CD4-positive, alpha-beta T cell treated with Interleukin-17A for 4 hours (primary cell): ENCODE measurements at places on chromosomes 3 and 15.

DNA sequence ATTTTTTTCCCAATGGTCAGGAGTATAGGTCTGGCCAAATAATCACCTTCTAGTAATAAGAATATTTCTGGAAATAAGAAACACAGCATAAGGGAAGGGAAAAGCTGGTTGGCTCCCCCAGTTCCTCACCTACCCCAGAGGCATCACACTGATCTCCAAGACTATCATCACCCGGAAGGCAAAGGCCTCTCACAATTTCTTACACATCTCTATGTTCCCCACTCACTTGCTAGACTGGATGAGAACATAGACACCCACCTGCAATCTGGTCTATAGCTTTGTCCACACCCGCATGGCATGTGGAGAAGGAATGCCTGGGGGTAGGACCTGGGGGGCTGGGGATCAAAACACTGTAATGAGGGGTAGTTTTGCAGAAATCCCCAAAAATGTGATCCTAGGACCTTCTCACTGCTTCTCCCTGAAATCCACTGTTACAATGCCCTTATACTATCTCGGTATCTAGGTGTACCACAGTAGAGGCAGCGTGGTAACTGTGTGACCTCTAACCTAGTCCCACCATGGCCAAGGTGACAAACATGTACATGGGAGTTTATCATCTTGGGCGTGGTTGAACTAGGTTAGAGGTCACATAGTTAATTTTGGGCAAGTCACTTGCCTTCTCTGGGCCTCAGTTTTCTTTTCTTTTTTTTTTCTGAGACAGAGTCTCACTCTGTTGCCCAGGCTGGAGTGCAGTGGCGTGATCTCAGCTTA, 29.5 kb upstream of the NRROS start:
- peak; percentile 21 for DNase-seq

- no peak for DNase-seq
These were observed 29.5 kb upstream of the USP3 start for GRCh38 chr15:63474810-63475316.

DNA sequence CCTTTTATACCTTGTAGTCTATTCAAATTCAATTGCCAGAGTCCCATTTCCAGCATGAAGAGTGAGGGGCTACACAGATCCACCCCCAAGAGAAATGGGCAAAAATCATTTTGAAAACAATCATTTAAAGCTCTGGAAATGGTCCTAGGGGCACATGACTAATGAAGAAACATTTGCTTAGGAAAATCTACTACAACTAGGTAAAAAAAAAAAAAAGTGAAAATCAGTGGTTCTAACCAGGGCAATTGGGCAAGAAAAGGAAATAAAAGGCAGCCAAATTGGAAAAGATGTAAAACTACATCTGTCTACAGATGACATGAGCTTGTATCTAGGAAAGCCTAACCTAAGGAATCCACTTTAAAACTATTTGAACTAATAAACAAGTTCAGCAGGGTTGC, 9.4 kb downstream of the IMPG2 start:
- no peak for DNase-seq

DNA sequence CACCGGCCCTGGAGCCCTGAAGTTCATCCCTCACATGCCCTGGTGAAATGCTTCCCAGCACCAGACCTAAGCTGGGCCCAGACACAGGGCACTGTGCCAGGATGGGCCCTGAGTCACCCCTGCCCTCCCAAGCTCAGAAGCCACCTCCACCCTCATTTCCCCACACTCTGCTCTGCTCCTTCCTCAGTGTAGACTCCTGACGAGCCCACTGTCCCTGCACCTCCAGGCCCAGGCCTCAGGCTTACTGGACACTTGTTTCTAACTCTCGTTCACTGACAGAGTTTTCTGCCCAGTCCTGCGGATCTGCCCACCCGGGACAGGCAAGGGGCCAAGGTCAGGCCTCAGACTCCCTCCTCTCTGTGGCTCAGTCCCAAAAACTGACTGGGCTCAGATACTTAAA, 112.6 kb upstream of the RNF7 start:
- no peak for DNase-seq

DNA sequence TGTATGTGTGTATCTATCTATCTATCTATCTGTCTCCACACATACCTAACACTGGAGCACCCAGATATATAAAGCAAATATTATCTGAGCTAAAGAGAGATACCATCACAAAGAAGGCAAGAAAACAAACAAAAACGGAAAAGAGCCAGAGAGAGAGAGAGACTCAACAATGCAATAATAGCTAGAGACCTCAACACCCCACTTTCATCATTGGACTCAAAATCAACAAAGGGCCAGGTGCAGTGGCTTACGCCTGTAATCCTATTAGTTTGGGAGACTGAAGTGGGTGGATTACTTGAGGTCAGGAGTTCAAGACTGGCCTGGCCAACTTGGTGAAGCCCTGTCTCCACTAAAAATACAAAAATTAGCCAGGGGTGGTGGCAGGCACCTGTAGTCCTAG, 23.4 kb downstream of the NCBP2 start:
- DNase-seq: no peak

DNA sequence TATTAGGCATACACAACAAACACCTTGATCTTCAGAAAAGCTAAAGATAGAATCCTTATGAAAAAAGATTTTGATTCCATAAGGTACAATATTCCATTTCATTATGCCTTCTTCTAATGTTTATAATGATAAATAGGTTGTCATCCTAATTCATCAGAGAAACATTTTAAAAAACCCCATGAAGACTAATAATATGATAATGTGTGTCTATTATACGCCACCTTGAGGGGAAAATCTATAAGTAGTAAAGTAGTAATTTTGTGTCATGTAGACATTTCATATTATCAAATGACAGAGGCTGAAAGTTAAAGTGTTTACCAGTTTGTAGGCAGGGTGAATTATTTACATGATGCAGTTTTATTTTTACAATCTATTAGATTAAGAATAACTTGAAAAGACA, 524.3 kb downstream of the GBE1 start:
- no peak for DNase-seq

- DNase-seq: no peak
These were observed 241.1 kb upstream of the TOPAZ1 start for GRCh38 chr3:44000586-44000985.

DNA sequence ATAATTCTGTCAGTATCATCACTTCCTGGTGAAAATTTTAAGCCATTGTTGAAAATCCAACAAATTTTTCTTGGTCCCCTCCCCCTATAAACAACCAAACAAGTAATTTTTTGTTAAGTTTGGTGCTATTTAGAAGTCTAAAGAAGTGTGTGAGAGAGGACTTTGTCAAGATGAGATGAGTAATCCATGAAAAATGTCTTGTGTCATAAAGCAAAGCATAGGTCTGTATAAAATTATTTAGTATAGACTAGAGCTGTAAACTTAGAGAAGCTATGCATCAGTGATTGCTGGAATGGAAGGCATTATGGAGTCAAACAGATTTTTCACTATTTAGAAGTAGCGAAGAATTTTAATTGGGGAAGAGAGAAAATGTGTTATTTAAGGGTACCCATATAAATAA, 31.4 kb downstream of the MAPK6 start:
- DNase-seq: no peak

GRCh38 chr3:20091331-20092047, 51.2 kb downstream of the KAT2B start:
- DNase-seq: no peak

GRCh38 chr3:197027896-197028727, 1.5 kb downstream of the MELTF start:
- no peak for DNase-seq

GRCh38 chr3:186760141-186760833, 23.1 kb upstream of the EIF4A2 start:
- DNase-seq: no peak

GRCh38 chr3:89373434-89373833, 266.0 kb downstream of the EPHA3 start:
- DNase-seq: no peak

- no peak for DNase-seq
These were observed 13.1 kb upstream of the WWTR1 start for GRCh38 chr3:149670742-149671492.

- DNase-seq: peak; percentile 80
These were observed at the start of gene FAM219B for GRCh38 chr15:74906450-74907162. TSS of gene FAM219B (minus strand) at chr15:74906851. CDS start at chr15:74906800, 51 bp downstream.

DNA sequence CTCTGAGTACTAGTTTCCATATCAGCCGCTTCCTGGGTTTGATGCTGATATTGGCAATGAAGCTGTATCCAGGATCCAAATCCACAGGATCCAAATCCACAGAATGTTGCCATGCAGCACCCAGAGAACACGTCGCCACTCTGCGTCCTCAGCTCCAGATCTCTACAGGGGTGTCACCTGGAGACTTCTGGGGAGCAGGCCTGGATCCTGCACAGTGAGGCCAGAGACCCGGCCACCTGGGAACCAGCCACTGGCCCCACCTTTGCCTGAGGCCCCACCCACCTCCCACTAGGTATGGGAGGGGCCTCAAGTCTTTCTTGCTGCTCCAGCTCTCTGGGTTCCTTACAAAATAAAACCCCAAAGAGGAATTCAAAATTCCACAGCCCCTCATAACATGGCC, 123.9 kb downstream of the LRRK1 start:
- DNase-seq: no peak

DNA sequence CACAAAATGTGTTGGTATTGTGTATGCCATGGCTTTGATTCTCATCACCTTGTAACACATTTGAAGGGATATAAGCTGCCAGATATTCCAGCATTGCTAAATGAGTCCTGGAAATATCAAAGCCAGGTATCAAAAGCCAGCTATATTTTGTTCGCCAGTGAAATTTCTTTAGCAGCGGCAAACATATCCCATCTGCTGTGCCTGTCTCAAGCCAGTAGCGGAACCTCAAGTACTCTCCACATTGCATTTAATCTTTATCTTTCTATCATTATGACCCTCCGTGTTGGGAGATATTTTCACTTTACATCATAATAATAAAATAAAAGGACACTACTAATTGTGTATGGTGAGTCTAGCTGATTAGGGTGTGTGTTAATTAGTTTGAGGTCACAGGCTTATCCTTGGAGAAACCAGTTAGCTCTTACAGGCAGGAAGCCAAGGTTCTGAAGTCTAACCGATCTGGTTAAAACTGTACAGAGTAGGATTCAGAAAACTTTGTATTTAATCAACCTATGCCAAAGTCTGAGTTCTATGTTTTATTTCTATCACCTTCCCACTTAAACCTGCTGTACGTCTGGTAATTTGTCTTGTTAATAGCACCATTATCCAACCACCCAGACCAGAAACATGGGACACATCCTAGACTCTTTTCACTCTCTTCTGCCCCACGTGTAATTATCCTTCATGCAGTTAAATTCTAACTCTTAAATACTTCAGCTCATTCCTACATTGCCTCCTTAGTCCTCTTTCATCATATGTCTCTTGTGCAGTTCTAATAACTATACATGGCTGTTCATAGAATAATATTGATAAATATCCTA, 14.5 kb downstream of the TIPARP start:
- DNase-seq: no peak

DNA sequence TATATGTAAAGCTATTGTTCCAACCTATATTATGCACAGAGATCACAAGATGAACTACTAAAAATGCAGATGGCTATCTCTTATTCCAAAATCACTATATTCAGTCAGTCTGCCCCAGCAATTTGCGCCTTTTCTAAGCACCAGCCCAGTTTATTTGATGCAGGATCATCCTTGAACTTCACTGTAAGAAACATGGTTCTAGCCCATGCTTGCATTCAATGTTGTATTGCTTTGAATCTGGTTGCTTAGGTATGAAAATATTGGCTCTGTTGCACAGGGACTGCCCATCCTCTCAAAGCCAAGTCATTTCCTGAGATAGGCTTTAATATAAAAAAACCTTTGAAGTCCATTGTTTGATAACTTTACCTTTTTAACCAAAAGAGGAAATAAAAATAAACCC, 170.5 kb upstream of the LRIG1 start:
- no peak for DNase-seq

GRCh38 chr15:86121568-86122225, 42.0 kb downstream of the AGBL1 start:
- DNase-seq: no peak

DNA sequence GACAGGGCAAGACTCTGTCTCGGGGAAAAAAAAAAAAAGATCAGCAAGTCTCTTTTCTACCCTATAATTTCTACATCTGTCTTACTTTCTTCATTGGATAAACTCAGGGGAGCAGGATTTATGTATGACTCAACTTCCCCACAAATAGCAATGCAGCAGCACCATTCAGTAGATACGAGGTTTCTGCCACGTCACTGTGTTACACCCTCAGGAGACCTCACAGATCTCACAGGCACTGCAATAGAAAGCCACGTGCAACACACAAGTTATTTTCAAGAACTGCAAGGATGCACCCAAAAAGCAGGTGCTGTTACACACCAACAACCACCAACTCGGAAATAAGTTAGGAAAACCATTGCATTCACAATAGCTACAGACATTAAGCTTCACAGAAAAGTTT, 30.2 kb downstream of the TSPAN3 start:
- DNase-seq: peak; percentile 2

- no peak for DNase-seq
These were observed 354.5 kb upstream of the KCNMB2 start for GRCh38 chr3:178181784-178182183.

- DNase-seq: no peak
These were observed 42.0 kb upstream of the OTOL1 start for GRCh38 chr3:161454615-161455014.

- DNase-seq: peak; percentile 66
These were observed 27.0 kb downstream of the VIPR1 start for GRCh38 chr3:42529468-42529867.

GRCh38 chr3:54322354-54322753, 200.0 kb downstream of the CACNA2D3 start:
- DNase-seq: no peak

GRCh38 chr15:66858423-66859207, 156.6 kb downstream of the SMAD6 start:
- no peak for DNase-seq

GRCh38 chr3:30344288-30344687, 262.1 kb upstream of the TGFBR2 start:
- no peak for DNase-seq

DNA sequence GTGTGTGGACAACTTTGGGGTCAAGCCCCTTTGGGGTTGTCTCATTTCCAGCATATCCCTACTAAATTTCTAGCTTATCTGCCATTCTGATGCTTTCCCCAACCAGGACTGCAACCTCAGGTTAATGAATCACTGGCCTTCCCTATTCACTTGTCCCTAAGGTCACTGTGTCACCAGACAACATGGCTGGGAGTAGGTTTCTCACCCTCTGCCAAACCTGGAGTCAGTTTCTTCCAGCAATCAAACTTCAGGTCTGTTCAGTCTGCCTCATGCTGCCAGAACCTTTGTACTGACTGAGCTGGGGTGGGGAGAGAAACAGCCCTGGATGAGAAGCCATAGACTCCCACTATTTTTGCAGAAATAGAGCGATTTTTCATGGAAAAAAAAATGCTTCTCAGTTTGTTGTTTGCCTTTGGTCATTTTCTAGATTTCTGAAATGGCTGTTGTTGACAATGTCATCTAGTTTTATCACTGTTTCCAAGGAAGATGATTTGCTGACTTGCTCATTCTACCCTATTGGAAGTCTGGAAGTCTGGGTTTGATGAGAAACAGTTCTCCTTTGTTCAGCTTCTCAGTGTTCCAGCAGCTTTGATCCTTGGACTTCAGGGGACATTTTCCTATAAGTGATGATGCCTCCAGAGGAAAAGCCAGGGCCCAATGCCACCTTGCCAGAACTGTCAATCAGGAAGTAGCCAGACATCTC, 74.8 kb upstream of the IL12A start:
- no peak for DNase-seq

- DNase-seq: no peak
These were observed 15.2 kb upstream of the CD47 start for GRCh38 chr3:108106031-108106430.
